ENCODE measurements at places on chromosomes 12 and 14.

GRCh38 chr14:47442211-47442610 lies 233.2 kb downstream of the MDGA2 start:
- DNase-seq = no peak

DNA sequence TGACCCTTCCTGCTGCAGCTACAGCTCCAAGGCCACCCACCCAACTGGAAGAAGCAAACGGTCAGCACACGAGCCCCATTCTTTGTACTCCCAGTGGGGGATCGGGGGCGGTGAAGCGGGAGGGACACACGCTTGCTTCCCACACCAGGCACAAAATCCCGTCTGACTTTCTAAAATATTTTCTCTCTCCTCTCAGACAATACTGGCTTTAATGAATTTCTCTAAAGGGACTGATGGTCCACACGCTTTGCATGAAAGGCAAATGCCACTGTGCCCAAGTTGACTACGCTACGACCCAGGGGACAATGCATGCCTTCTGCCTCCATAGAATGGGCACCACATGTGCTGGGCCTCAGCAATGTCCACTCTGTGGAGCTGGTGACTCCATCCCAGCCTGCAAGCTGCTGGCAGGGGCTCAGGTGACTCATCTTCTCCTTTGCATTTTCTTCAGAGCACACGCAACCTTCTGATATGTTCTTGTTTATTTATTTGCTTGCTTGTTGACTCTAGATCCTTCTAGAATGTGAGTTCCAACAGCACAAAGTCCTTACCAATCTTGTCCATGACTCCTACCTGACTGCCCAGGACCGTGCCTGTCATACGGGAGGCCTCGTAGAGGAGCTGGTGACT lies 15.6 kb downstream of the SYNE3 start:
- peak; percentile 79 for DNase-seq

DNA sequence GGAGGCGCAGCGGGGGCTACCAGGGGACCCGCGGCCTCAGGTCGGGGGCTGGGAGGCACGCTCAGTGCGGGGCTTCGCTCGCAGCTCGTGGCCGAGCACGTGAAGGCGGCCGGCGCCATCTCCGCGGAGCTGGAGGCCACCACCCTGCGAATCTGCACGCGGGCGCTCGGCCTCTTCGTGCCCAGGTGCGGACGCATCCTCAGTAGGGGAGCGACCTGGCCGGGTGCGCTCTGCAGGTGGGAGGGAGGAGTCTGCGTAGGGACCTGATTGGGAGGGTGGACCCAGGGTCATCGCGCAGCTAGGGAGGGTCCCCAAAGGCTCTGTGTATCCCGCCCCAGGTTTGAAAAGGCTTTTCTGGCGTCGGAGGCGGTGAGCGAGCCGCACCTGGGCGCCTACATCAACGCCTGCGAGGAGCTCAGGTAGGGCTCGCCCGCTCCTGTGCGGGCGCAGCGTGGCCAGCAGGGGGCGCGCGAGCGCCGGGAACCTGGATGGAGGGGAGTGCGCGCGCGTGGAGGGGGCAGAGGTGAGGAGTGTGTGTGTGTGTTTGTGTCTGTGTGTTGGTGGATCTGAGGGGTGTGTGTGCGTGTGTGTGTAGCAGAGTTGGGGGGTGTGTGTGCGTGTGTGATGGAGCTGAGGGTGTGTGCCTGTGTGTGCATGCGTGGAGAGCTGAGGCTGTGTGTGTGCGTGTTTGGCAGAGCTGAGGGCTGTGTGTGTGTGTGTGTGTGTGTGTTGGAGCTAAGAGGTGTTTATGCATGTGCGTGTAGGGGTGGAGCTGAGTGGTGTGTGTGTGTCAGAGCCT lies 10.3 kb downstream of the EXOC3L4 start:
- peak; percentile 86 for DNase-seq

GRCh38 chr14:68704736-68705720 lies 87.8 kb downstream of the ZFP36L1 start:
- no peak for DNase-seq

DNA sequence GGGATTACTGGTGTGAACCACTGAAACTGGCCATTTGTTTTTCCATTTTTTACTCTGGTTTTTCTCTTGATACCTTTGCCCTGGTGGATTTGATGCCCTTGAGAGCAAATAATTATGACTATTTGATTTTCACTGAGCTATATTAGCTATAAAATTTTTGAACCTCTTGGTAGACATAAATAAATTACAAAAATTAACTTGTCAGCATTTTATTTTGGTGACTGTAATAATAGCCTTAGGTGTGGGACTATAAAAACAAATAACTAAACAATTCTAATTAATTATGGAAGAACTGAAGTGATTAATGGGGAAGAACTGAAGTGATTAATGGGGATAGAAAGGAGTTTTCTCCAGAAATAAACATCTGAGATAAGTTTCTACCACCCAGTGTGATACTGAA lies 62.7 kb downstream of the CAND1 start:
- no peak for DNase-seq

GRCh38 chr14:29461506-29461905 lies 466.1 kb downstream of the PRKD1 start:
- no peak for DNase-seq

- no peak for DNase-seq
Measured at GRCh38 chr14:35337269-35338255, 45.4 kb downstream of the PSMA6 start.

DNA sequence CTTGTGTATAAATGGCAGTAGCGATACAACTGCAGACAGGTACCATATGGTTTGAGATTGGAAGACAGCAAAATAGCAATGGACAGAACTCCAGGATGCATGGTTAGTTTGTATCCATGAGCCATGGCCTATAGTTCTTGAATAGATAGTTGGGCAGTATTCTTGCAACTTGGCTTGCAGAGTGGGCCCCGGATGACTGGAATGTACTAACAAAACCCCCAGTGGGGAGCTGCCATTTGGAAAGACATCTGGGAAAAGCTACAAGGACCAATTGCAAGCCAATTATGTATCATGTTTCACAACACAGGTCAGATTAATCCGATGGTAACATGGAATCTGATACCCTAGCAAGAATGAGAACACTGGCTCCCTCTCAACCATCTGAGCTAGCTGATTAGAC lies 279.6 kb downstream of the RERGL start:
- DNase-seq = no peak

DNA sequence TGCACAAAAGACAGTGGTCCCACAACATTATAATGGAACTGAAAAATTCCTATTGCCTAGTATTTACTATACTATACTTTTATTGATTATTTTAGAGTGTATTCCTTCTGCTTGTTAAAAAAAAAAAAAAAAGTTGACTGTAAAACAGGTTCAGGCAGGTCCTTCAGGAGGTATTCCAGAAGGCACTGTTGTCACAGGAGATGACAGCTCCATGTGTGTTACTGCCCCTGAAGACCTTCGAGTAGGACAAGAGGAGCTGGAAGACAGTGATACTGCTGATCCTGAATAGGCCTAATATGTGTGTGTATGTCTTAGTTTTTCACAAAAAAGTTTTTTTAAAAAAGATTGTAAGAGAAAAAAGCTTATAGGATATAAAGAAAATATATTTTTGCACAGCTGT lies 12.3 kb downstream of the UBE2N start:
- no peak for DNase-seq

GRCh38 chr12:79085106-79085682 lies 220.6 kb downstream of the SYT1 start:
- no peak for DNase-seq

DNA sequence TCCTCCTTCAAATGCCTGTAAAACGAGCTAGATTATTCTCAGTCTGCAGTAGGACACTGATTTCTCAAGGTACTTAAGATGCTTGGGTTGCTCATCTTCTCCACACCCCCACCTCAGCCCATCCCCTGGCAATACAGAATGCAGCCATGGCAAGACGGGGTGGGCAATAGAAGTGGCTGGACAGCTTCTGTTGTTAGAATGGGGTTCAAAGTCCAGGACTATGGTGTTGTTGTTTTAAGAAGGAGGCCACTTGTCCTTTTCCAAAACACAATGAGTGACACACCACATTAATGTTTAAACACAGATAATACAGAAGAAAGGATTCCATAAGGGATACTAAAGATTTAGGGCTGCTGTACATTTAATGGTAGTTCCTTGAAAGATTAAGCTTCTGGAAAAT lies 188.9 kb upstream of the BCL2L14 start:
- DNase-seq = no peak

Data from AG08396 (cell line).